Cardiac fibroblast (primary cell): ENCODE measurements at places on chromosomes 6 and 20.
A peak's percentile ranks its signal among the peaks of the same experiment; 100 is the strongest.

GRCh38 chr20:5714261-5715041 lies 35.8 kb upstream of the SHLD1 start:
- DNase-seq: peak; percentile 74

DNA sequence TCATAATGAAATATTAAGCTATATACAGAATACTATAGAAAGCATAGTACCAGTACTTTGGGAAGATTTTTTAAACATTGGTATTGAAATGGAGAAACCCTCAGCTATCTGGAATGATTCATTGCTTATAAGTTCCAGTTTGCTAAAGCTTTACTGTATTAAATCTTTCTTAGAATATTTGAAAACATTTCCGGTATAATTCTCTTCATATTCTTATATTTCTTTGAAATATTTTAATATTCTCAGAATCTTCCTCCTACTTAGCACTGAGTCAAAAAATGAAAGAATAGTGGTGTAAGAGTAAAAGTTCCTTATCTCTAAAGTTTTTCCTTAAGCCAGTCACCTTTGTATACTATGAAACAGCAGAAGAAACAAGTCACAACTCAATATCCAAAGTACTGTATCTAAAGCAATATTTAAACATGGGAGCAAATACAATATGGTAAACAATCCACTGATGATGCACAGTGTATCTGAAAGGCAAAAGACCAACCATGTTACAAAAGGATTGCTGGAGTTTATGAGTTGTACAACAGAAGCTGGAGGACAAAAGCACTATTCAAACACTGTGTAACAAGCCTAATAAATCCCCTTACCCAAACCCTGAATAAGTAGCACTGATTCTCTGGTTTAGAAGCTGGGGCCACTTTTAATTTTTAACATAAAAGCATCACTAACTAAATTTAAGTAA lies 102.1 kb downstream of the PRDM1 start:
- DNase-seq: no peak

DNA sequence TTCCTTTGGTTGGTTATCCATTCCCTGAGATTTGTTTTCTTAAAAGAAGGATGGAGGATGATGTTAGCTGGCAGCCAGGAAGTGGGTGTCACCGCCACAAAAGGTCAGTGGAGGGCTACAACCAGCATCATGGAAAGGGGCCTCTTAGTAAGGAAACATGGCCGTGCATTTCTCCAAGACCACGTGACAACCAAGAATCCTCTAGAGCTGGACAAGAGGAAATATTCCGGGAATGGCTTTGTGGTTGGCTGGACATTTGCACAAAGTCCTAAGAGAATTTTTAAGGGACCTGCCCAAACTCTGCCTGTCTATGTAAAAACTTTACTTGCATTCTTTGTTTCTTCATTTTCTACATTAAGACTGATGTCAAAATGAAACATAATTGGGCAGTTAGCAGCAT lies 399.9 kb upstream of the MARCKS start:
- peak; percentile 94 for DNase-seq

DNA sequence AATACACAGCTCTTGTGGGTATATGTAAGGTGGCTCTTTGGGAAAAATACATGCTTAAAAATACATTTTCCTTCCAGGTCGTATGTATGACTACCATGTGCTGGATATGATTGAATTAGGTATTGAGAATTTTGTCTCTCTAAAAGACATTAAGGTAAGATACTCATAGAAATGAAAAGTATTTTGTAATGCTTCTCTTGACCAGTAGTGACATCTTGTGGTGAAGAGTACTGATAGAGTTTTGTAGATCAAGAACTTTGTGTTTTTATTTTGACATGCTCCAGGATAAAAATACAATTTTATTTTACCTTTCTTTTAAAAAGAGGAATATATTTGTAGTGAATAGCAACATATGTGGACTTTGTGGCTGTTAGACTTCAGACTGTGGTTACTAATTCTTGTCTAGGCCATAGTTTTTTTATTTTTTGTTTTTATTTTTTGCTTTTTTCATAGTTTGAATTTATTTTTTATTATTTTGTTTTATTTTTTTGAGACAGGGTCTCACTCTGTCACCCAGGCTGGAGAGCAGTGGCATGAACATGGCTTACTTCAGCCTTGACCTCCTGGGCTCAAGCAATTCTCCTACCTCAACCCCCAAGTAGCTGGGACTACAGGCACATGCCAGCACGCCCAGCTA lies 17.9 kb downstream of the RPF2 start:
- peak; percentile 57 for DNase-seq

DNA sequence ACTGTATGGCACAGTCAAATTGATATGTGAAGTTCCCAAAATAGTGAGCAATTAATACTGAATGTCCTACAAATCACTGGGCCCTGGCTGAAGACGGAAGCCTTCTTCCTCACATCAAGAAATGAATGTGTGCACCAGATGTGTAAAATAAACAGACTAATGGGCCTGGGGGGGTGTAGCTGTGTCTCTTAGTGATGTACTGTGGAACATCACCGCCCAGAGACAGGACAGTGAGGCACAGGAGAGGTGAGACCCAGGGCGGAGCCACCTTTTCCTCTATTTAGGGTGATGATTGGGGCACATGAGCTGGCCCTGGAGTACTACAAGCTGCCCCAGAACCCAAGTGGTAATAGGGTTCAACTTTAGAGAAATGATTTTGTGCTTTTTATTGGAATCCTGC lies 368.5 kb upstream of the ARID1B start:
- no peak for DNase-seq

GRCh38 chr20:46477225-46477624 lies 36.1 kb downstream of the ZNF334 start:
- DNase-seq: no peak

- peak; percentile 97 for DNase-seq
These were observed at the start of gene RAET1G for GRCh38 chr6:149922642-149923326. TSS of gene RAET1G (minus strand) at chr6:149923121. CDS start at chr6:149923010, 111 bp downstream.

- no peak for DNase-seq
These were observed 22.6 kb upstream of the DYNLRB1 start for GRCh38 chr20:34493646-34494045.

GRCh38 chr6:105713474-105714118 lies 310.7 kb upstream of the PREP start:
- no peak for DNase-seq
